ENCODE measurements at places on chromosomes 3 and 15. TPM values are rescaled to one million over a fixed set of nuclear protein-coding genes. Genes with fewer than 3 reads are reported as not detected.

- DNase-seq, result peak; percentile 50
Observed at GRCh38 chr3:52240059-52240885, 1.3 kb upstream of the TWF2 start.

DNA sequence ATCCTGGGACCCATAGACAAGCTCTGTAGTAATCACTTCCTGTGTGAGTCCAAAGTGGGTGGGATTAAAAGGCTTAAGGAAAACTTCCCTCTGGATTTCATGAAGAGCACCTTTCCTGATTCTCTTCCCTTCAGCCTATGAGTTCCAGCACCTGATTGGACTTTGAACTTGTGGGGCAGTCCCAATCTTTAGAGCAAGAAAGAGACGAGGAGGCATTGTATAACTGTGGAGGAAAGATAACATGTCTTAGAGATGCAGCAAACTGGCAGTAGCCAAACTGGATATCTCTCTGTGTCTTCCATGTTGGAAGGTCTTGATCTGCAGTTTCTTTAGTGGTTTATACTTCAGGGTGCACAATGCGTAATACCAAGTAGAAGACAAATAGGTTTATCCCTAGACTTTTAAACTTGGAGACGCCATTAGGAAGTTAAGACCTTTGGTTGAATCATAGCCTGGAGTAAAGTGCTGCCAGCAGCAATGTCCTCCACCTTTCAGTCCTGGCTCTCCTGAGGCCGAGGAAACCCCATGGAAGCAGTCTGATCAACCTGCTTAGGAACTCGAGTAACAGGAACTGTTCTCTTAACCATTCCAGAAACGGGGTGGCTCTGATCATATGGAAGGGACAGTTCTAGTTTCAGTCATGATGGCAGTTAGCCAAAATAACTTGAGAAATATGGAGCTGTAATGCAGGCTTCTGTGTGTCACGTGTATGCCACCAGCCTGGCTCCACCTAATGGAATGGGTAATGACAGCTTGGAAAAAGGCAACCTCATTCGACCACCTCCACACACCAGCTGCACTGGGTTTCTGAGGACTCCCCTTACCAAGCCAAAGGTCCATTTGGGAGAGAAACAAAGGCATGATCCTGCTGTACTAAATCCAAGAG lies 4.7 kb downstream of the EIF1B start:
- DNase-seq, result no peak

- peak; percentile 20 for DNase-seq
Observed at GRCh38 chr3:187783098-187783497, 37.8 kb upstream of the BCL6 start.

GRCh38 chr3:194840661-194841514 lies 155.2 kb downstream of the FAM43A start:
- no peak for DNase-seq

Gene TTLL13
- 0.72 TPM for polyA plus RNA-seq

Gene SERINC4
- polyA plus RNA-seq, result 0.41 TPM

Gene TRIM42
- polyA plus RNA-seq, result not detected

Gene GREM1
- 0.11 TPM for polyA plus RNA-seq

Data from right cardiac atrium (tissue), 5 donors.